ENCODE measurements at places on chromosomes 16 and 17.
A peak's percentile ranks its signal among the peaks of the same experiment; 100 is the strongest.

DNA sequence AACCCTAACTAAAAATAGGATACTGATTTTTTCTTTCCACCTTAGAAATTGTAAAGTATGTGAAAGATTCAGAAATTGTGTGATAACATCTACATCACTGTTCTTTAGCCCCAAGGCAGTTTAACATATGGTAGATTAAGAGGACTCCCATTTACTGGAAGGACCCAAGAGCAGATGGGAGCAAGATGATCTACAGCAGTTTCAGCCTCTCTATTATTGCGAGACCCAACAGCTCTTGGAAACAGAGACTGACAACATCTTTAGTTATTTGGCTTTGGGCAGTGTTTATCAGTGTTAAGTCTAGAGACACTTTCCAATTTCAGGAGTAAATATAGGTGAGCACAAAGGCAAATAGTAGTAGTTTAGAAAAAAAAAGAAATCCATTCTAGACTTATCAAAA lies 124.9 kb upstream of the CORO6 start:
- no peak for DNase-seq

DNA sequence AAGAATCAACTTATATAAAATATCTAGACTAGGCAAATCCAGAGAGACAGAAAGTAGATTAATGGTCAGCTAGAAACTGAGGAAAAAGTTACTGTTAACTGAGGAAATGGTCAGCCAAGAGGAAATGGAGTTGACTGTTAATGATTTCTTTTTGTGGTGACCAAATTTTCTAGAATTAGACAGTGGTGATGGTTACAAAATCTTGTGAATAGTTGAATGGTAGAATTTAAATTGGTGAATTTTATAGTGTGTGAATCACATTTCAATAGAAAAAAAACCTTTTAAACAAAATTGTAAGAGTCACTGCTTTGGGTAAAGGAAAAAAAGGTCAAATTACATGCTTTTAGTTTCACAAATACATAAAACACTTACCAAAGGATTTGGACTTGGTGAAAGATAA lies 30.0 kb downstream of the APPBP2 start:
- DNase-seq = no peak

GRCh38 chr16:86171329-86171728 lies 272.4 kb downstream of the IRF8 start:
- DNase-seq = no peak

GRCh38 chr16:83926726-83927397 lies 26.2 kb upstream of the OSGIN1 start:
- DNase-seq = peak; percentile 56

DNA sequence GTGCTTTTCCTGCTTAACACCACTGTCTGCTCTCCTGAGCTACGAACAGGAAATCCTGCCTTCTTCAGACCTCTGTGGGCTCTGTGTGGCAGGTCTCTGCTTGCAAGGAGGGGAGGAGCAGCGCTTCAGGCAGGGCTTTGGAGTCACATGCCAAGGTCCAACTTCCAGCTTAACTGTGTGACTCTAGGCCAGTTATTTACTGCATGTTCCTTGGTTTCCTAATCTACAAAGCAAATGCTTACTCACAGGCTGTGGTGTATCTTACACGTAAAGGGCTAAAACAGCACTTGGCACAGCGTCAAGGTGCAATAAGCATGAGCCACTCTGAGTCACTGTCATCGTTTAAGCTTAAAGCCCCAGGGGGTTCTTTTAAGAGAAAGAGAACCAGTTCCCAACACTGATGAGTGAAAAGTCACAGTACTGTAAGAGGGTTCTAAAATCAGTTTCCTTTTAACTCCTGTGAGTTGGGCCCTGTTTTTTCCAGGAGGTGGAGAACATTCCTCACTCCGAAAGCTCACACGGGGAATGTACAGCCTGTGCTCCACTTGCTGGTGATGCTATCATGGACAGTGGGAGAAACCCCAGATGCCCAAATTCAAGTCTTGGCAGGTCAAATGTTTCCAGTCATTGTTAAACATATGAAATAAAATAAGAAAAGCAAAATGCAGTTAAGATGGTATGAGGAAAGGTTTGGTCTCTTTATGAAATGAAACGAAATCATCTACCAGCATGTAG lies 54.1 kb upstream of the BCAR1 start:
- DNase-seq = peak; percentile 99

- DNase-seq = no peak
Measured at GRCh38 chr16:88975511-88976061, 1.4 kb downstream of the CBFA2T3 start.

- DNase-seq = no peak
Measured at GRCh38 chr16:12096157-12096777, 119.7 kb downstream of the SNX29 start.

DNA sequence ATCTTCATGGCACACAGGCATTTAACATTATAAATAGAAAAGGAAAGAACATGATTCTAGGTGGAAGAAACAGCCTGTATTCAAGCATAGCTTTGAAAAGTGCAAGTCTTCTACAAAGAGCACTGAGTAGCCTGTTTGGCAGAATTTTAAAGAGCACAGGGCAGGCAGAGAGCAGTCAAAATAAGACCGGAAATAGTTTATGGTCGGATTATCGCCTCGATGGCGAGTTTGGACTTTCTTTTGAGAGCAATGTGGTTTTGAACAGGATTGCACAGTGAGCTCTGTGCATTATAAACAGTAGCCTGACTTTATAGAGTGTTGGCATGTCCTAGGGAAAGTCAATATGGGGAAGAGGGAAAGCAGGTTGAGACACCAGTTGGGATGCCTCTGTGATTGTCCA lies 6.2 kb upstream of the TMEM100 start:
- no peak for DNase-seq

GRCh38 chr17:75685499-75685898 lies 18.4 kb downstream of the SAP30BP start:
- DNase-seq = no peak

DNA sequence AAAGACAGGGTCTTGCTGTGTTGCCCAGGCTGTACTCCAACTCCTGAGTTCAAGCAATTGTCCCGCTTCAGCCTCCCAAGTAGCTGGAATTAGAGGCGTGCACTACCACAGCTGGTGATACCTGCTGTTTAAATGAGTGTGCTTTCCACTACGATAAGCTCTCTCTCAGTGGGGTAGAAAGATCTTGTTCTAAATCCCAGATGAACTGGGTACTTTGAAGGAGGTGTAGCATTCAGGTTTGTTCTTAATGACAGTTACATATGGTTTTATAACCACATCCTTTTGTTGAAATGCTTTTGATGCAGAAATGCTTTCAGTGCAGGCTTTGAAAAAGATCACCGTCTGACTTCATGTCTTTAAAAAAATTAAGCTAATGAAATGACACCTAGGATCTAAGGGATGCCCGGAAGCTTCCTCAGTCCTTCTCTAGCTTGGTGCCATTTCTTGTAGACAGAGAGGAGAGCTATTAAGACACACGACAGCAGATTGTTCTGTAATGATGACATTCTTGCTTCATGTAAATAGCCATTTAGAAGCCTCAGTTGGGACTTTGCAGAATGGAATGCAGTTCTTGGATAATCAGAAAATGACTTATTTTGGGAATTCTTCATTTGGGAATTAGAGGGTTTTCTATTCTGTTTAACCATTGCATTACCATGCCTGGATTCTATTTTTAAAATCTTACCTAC lies 19.5 kb downstream of the PMM2 start:
- no peak for DNase-seq

GRCh38 chr17:8698162-8698971 lies 46.3 kb downstream of the CCDC42 start:
- no peak for DNase-seq

- no peak for DNase-seq
Measured at GRCh38 chr16:56198755-56199114, 7.4 kb downstream of the GNAO1 start.

DNA sequence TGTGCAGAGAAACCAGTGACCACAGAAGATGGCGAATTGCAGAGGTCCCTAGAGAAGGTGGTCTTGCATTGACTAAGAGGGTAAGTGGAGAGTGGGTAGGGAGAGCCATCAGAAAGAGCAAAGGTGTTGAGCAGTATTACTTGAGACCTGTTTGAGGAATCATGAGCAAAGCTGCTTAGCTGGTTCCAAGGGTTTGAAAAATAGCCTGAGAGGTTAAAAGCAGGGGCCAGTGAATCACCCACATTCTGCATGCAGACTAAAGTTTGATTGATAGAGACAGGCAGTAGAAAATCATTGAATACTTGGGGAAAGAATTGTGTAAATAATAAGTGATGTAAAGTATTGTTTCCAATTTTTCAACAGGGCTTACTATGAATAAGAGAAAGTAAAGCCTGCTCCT lies 34.0 kb upstream of the KCNJ16 start:
- DNase-seq = no peak

GRCh38 chr16:11224096-11224893 lies 31.7 kb downstream of the SOCS1 start:
- DNase-seq = no peak

DNA sequence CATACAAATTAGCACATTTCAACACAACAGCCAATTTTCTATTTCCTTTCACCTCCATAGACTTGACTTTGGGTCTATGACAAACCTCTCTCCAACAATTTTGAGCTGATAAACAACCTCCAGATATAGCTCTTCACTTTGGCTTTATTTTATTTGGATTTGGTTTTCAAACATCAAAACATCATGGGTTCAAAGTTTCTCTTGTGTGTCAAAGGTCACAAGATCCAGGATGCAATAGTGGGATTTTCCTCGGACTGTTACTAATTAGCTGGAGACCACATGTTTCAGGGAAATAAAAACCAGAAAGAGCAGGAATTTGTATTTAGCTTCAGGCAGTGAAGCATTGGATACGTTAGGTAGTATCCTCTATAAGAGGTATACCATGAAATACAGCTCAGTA lies 351.0 kb upstream of the SOX9 start:
- DNase-seq = no peak

GRCh38 chr17:70739065-70739464 lies 569.7 kb downstream of the KCNJ2 start:
- no peak for DNase-seq

DNA sequence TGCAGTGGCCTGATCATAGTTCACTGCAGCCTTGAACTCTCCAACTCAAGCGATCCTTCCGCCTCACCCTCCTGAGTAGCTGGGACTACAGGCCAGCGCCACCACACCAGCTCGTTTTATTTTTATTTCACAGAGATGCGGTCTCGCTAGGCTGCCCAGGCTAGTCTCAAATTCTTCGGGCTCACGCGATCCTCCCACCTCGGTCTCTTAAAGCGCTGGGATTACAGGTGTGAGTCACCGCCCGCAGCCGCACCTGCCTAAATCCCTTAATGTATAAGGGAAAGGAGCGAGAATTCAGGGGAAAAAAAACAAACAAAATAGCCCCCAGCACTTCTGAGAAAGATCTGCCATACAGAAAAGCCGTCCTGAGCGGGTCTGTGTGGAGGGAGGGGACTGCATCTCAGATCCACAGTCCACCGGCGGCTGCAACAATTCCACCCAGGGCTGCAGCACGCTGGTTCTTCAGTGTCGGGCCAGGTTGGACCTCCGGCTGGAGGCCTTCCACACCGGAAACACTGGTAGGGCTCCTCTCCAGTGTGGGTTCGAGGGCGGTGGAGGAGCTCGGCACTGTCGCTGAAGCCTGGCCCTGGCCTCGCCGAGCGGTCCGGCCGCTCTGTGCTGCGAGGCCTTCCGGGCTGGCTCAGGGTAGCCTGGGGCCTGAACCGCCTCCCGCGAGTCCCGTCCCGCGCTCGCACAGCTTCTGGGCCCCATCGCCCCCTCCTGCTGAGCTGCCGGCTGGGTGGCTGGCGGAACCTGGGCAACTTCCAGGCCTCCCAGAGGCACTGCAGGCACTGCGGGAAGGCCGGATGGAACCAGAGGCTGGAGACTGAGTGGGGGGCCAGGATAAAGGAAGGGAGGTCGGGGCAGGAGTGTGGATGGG lies 7.0 kb downstream of the ZNF843 start:
- DNase-seq = no peak

DNA sequence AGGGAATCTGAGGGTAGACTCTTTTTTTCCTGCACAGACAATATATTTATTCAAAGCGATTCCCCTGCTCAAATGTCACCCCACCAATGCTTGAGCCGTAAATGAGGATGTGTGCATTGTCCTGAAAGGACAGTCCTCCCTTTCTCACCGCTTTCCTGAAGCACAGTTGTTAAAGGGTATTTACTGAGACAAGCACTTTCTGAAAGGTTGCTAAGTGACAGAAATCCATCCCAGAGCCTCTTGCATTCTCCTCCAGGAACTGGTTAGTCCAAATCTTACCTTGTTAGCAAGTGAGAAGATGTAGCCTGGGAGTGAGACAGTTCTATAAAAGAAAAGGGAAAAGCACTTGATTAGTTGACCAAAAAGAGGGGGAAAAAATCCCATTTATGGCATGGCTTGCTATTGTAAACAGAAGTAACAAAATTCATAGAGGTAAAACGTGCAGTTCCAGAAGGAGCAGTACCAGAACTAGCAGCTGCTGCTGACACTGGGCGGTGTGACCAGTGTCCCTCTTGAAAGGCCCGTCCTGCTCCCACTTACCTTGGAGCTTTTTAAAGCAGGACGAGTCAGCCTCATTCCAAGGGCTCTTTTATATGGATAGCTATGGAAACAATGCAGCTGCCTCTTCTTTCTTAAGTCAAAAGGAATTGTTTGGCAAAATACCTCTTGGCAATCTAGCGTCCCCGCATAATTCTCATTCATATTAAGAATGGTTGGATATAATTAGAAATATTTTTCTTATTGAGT lies at the start of gene MYH2:
MYH2 (minus strand) TSS at position 563 of the 747 bp plus-strand sequence. CDS start 1,738 bp downstream, outside the sequence.
- DNase-seq = no peak

DNA sequence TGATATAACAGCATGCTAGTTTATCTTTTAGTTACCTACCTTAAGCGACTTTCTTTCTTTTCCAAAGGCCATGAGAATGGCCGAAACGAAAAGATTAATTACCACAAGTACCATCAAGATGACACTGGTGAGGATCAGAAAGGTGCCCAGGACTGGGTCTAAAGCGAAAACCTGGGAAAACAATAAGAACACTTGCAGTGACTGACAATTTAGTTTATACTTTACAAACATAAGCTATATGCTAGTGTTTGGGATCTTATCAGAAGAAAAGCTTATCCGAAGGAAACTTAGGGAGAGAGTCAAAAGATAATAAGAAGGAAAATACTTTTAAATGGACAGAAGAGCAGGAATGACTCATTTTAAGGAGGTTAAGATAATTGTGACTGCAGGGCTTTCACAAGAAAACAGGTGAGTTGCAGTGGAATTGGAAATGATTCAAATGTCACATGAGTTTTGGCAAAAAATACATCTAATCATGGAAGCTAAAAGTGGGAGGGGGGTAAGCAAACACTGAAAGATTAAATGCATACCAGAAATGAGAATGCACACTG lies 34.8 kb downstream of the IST1 start:
- no peak for DNase-seq

GRCh38 chr17:79733692-79734070 lies 2.9 kb downstream of the ENPP7 start:
- no peak for DNase-seq

Data from HS-27A (cell line).